ENCODE measurements at places on chromosomes 13 and 19.

DNA sequence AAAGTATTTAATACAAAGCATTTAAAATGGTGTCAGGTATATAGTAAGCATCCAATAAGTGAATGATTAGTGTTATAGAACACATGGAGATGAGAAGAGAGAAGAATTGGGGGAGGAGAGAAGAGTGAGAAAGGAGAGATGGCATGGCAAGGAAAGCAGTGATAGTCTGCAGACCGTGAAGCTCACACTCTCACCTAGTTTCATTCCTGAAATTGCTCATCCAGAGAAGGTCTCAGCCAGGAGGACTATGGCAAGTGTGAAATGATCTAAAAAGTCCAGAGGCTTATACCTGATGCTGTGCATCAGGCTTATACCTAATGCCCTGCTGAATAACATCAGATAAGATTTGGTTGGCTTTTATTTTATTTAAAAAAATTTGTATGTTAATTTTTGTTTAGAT lies 351.6 kb upstream of the KLF12 start:
- no peak for DNase-seq

DNA sequence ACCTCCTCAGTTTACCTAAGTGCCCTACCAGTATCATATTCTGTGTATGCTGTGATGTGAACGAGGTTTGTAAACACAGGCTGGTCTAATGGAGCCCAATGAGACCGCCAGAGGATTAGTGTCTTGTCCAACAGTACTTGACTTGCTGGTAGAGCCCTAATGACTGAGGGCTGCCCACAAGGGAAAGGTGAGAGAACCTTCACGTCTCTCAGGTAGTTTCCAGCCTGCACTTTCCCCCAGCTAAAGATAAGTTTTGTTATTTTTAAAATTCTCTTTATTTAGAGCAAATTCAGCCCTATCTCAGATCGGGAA lies 498 bp upstream of the RBM26 start:
- DNase-seq: no peak

DNA sequence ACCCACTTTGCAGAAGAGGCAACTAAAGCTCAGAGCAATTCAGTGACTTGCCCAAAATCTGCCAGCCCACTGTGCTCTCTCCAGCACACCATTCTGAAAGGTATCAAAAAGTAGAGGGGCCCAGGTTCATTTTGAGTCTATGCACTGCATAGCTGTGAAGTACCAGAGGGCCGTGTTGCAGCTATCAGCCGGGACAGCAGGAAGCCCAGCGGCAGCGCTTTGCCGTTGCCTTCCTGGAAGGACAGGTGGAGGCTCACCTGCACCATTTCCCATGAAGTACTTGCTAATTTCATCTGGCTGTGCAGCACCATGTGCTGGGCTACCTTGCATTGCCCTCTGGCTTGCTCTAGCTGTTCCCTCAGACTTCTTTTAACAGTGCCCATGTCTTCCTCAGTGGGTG lies 2.7 kb upstream of the SERPINE3 start:
- DNase-seq: no peak

DNA sequence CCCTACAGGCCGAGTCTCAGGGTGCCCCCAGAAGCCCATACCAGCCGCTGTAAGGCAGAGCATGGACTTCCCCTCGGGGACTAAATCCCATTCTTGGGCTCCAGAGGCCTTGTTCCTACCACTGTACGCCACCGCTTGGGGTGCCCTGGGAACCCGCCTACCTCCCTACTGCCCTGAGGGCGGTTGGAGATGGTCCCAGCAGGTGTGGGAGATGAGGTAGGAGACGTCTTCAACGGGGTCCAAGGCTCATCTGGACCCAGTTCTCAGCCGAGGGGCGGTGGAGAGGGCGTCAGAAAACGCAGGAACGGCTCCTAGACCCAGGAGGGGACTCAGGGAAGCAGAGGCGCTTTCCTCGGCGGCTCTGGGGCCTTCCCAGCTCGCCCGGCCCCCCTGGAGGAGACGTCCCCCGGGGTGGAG lies 833 bp upstream of the ZIK1 start:
- no peak for DNase-seq

GRCh38 chr13:50149932-50150331 lies 134.7 kb downstream of the KCNRG start:
- DNase-seq: peak; percentile 45

DNA sequence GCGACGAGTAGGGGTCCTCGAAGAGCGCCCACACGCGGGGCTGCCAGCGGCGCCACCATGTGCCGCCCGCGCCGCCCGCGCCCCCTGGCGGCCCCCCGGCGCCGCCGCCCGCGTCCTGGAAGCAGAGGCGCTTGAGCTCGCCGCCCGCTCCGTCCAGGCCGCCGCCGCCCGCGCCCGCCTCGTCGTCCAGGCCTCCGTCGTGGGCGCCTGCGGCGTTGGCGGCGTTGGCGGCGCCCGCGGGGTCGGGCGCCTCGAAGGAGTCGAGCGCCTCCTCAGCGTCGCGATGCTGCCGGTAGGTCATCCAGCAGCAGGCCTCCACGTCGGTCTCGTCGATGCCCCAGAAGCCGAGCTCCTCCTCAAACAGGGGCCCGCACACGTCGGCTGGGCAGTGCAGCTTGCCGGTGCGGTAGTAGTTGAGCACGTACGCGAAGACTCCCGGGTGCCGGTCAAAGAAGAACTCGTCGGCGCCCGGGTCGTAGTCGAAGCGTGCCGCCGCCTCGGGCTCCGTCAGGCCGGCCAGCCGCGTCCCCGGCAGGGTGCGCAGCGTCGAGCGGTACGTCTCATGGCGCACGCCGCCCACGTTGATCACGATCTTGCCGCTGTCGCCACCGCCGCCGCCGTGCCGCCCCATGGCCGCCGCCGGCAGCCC lies 829 bp downstream of the KCNC3 start:
- DNase-seq: no peak

DNA sequence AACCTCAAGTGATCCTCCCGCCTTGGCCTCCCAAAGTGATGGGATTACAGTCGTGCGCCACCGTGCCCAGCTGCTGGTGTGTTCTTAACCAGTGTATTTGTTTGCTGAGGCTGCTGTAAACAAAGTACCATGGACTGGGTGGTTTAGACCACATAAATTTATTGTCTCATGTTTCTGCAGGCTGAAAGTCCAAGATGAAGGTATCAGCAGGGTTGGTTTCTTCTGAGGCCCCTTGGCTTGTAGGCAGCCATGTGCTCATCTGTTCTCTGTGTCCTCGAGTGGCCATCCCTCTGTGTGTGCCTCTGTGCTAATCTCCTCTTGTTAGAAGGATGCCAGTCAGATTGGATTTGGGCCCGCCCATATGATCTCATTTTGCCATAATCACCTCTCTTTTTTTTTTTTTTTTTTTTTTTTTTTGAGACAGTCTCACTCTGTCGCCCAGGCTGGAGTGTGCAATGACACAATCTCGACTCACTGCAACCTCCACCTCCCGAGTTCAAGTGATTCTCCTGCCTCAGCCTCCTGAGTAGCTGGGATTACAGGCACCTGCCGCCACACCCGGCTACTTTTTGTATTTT lies 31.8 kb downstream of the PEX11G start:
- DNase-seq: peak; percentile 7

DNA sequence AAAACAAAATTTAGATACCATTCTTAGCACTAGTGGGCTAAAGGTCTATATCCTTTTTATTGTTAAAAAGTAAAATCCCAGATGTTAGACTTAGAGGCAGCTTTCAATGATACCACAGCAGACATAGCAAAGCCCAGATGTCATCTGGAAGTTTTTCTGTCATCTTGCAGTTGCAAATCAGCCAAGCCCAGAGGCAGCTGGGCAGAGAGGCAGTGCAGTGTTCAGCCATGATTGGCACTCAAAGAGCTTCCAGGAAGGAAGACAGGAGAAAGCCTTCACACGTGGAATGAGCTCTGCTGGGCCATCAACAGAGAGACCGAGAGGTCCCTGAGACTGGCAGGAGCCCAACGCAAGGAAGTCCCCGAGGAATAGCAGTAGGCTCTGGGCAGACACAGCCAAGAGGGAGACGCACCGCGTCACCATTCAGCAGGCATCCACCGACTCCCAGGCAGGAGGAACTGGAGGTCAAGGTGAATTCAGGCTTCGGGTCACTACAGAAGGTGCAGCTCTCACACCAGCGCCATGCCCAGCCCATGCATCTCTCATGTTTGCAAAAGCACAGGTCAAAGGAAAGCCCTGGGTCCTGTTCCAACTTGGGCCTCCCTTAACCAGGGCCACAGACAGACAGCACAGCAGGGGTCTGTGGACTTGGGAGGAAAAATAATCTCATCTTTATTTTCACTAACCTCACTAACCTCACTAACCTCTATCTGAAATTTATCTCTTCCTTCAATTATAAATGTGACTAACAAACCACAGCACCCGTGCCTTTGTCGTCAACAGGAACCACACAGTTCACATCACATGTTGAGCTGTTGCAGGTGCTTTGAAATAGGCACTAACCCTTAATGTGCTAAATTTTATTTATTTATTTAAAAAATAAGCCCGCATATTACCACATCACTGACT lies 54.9 kb downstream of the TUBGCP3 start:
- no peak for DNase-seq

GRCh38 chr13:108669381-108669780 lies 40.0 kb downstream of the MYO16 start:
- no peak for DNase-seq

GRCh38 chr13:94112227-94112626 lies 367.3 kb downstream of the DCT start:
- no peak for DNase-seq
